ENCODE measurements at places on chromosomes 1 and 21. TPM values are rescaled to one million over a fixed set of nuclear protein-coding genes. Genes with fewer than 3 reads are reported as not detected.

TTC22 gene
- not detected for total RNA-seq

DYNLT5 gene
- total RNA-seq, result not detected

ADAMTS4 gene
- total RNA-seq, result 0.95 TPM

AXDND1 gene
- 3.6 TPM for total RNA-seq

SMCP gene
- not detected for total RNA-seq

C1orf141 gene
- total RNA-seq, result not detected

PRR9 gene
- not detected for total RNA-seq

SFN gene
- total RNA-seq, result 67.7 TPM

PPIAL4G gene
- not detected for total RNA-seq

KLHDC9 gene
- total RNA-seq, result 6.3 TPM

GRCh38 chr1:7560128-7560527 lies 211.0 kb upstream of the VAMP3 start:
- DNase-seq, result no peak

DNA sequence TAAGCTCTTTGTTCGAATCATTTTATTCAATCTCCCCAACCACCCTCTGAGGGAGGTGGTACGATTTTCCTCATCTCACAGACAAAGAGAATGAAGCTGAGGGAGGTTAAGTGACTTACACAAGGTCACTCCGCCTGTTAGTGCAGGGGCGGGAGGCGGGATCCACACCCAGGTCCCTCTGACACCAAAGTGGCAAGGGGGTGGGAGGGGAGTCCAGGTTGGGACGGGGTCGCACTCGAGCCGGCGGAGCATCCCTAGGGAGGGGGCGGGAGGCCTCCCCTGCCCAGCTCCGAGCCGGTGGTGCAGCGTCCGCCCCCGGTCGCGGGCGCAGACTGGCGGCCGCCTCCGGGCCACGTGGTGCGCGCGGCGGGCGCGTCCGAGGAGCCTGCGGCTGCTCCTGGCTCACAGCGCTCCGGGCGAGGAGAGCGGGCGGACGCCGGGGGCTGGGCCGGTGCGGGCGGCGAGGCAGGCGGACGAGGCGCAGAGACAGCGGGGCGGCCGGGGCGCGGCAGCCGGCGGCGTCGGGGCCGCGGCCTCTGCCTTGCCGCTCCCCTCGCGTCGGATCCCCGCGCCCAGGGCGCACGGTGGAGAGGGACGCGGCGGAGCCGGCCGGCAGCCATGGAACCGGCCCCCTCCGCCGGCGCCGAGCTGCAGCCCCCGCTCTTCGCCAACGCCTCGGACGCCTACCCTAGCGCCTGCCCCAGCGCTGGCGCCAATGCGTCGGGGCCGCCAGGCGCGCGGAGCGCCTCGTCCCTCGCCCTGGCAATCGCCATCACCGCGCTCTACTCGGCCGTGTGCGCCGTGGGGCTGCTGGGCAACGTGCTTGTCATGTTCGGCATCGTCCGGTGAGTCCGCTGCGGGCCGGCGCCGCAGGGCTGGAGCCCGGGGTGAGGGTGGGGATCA lies at the start of gene OPRD1:
OPRD1 (plus strand) TSS at position 405 of the 903 bp plus-strand sequence; CDS start at position 619, 214 bp downstream.
- DNase-seq, result no peak

DNA sequence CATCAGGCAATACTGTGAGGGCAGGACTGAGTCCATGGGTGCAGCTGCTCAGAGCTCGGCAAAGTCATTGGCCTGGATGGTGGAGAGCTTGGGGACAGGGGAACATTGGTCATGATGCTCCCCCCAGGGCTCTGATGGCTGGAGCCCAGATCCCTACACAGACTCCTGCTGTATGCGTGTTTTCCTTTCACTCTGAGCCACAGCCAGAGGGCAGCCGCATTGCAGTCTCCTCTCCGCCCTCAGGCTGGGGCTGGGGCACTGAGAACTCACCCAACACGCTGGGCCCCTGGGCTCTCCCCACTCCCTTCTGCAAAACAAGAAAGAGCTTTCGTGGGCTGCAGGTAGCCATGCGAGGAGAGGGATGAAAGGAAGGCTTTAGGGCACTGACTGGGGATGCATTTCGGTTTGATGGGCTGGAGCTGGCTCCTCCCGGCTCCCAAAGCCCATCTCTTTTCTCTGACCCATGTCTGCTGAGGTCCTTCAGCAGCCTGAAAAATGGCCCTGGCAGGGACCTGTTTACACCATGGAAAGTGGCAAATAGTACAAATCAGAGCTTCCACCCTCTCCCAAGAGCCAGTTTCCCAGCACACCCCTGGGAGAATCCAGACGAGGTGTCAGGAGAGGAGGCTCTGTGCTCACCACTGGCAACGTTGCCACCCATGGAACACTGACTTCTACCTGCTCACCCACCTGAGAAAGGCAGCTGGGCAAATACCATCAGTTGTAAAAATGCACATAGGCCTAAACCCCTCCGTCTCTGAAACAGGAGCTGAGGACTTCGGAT lies 43.8 kb downstream of the CAPN2 start:
- DNase-seq, result peak; percentile 69

DNA sequence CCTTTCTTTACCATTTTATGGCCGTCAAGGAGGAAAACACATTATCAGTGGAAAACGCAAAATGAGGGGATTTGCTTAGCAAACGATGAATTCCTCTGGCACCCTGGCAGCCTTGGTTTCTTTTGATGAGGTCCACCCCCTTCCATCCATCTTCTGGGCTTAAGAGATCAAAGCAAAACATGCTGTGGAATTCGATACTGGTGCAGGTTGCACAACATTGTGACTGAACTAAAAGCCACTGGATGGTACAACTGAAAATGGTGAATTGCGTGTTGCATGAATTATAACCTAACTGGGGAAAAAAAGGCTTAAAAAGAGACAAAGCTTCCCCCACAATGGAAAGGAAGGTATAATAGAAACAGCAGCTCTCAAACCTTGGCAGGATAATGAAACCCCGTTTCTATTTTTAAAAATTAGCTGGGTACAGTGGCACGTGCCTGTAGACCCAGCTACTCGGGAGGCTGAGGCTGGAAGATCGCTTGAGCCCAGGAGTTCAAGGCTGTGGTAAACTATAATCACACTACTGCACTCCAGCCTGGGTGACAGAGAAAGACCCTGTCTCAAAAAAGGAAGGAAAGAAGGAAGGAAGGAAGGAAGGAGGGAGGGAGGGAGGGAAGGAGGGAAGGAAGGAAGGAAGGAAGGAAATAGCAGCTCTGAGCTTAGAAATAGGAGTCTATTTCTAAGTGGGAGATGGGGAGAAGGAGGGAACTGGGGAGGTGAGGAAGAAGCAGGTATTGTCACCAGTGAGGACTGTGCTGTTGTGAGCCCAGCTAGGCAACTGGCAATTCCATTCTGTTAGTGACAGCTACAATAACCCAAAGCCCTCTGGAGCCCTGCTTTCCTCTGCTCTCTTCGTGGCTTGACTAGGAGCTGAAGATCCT lies 29.0 kb upstream of the LGALS8 start:
- no peak for DNase-seq

- no peak for DNase-seq
Observed at GRCh38 chr1:53811414-53811851, 26.7 kb downstream of the NDC1 start.

All from G401 (cell line).